Uterus (tissue), 4 donors: ENCODE measurements at places on chromosomes 16 and 17. TPM values are rescaled to one million over a fixed set of nuclear protein-coding genes. Genes with fewer than 3 reads are reported as not detected.
A peak's percentile ranks its signal among the peaks of the same experiment; 100 is the strongest.

DNA sequence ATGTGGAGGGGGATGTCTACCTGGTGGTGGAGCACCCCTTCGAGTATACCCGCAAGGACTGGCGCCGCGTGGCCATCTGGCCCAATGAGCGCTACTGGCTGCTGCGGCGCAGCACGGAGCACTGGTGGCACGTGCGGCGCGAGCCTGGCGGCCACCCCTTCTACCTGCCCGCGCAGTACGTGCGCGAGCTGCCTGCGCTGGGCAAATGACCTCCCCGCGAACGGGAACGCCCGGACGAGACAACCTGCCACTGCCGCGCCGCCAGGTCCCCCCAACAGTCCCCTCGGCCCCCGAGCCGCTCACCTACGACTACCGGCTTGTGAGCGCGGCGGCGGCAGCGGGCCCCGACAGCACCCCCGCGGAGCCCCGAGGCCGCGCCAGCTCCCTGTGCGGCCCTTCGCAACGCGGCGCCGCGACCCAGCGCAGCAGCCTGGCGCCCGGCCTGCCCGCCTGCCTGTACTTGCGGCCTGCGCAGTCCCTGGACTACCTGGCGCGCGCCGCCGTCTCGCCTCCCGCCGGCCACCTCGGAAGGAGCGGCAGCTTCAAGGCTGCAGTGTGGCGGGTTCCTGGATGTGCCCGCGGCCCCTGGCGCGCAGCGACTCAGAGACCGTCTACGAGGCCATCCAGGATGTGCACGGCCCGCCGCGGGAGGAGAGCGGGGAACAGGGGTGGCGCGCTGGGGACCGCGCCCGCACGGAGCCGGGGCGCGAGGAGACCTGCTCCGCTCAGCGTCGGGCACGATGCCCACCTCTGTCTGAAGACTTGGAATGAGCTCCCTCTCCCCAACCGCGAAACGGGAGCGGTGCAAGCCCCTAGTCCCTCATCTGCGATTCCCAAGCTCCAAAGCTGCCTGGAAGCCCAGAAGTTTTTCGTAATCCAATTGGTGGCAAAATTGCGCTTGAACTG lies 48.7 kb upstream of the AMZ2 start:
- no peak for DNase-seq

CCL8 gene
- total RNA-seq = not detected

GRCh38 chr17:12007466-12007865 lies 10.2 kb upstream of the ZNF18 start:
- DNase-seq = no peak

TSPAN10 gene
- total RNA-seq = not detected

- no peak for DNase-seq
Observed at GRCh38 chr16:68231384-68232136, 4.4 kb downstream of the ESRP2 start.

DNA sequence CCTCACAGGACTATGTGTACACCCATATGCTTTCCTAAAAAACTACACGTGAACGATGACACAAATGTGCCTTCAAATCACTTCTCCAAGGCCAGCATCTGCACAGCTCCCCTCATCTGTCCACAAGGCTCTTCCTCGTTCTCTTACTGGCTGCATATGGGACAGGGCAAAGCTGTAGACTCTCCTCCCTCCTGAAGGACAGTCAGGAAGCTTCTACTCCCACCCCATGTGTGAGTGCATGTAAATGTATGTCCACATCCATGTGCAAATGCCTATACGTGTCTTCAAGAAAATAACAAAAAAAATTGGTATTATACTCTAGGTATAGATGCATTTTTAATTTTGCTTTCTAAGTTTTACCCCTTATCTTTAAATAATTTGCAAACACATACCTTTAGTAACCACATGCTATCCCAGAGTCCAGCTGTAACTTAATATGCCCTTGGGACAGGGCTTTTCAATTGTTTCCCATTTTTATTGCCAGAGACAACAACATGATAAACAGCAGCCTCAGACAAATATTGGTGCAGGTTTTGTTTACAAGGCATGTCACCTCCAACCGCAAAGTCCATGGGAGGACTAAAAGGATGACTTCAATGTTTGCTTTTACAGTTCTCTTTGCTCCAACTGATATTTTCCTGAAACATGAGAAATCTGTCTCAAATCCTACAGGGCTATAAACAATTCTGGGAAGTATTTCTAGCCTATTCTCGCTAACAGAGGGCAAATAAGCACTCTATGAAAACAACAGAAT lies 31.6 kb upstream of the FAAP100 start:
- DNase-seq = no peak

GRCh38 chr17:56863974-56864373 lies 30.0 kb downstream of the DGKE start:
- DNase-seq = no peak

DNA sequence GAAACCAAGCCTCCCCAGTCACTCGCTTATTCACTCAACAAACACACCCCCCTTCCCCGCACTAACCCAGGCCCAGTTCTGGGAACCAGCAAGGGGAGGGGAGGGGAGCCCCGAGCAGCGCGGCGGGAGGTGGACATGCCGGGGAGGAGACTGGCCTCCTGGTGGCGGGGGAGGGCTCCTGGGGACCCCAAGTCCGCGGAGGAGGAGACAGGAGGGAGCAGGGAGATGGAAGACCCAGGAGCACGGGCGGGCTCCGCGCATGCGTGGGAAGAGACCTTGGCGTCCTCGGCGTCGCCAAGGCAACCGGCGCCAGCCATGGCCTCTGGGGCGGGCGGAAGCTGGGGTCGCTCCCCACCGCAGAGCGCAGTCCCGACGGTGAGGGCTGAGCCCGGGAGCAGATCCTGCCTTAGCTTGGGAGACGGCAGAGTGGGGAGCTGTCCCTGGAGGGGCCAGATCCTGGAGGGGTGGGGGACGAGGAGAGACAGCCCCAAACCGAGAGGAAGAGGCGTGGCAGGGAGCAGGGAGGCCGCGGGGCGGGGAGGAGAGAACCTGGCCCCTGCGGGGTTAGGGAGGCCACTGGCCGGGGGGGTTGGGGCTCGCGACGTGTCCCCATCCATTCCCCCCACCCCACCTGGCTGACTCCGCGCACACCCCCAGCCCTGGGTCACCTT lies at the start of gene PRR29:
Gene PRR29 (plus strand): TSS at position 302 of the 671 bp plus-strand sequence. CDS start 14 bp downstream, at position 316.
- DNase-seq = peak; percentile 48

DNA sequence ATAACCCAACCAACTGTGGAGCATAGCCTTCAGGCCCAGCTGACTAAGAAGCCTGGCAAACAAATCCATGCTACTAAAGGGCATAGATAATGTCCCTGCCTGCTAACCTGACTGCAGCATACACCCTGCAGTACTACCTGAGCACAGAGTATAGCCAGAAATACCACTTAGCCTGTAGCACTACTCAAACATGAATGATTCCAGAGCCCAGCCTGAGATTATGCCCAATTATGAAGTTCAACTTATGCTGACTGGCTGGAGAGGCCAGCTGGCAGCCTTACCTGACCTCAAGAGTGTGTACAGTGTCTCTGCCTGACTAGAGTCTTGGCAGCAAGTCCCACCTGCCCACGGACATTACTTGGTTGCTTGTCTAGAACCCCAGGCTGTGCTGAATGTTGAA lies 1265.3 kb downstream of the CDH11 start:
- DNase-seq = no peak

GRCh38 chr16:89700649-89701424 lies 668 bp downstream of the SPATA2L start:
- DNase-seq = peak; percentile 43

CD300LG gene
- not detected for total RNA-seq

DNA sequence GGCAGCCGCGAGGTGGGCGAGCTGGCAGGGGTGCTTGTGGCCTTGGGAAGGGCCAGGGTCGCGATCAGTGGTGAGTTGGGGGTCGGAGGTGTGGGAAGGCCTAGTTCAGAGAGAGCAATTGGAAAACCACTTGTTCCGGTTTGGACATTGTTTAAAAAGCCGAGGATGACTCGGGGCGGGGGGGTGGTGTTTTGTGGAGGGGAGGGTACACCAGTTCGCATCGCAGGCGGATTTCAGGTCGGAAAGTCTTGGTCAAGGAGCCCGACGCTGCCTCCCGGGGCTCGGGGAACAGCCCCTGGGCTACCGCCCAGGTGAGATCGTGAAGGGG lies 66.4 kb downstream of the KPNA2 start:
- peak; percentile 35 for DNase-seq

SMTNL2 gene
- 5.7 TPM for total RNA-seq

GRCh38 chr17:50903604-50904517 lies 37.7 kb upstream of the TOB1 start:
- no peak for DNase-seq

PHF23 gene
- total RNA-seq = 9.7 TPM

WNK4 gene
- under 0.01 TPM for total RNA-seq

CCL13 gene
- total RNA-seq = not detected

- DNase-seq = no peak
Observed at GRCh38 chr17:38402897-38403296, 25.4 kb upstream of the ARHGAP23 start.

DNA sequence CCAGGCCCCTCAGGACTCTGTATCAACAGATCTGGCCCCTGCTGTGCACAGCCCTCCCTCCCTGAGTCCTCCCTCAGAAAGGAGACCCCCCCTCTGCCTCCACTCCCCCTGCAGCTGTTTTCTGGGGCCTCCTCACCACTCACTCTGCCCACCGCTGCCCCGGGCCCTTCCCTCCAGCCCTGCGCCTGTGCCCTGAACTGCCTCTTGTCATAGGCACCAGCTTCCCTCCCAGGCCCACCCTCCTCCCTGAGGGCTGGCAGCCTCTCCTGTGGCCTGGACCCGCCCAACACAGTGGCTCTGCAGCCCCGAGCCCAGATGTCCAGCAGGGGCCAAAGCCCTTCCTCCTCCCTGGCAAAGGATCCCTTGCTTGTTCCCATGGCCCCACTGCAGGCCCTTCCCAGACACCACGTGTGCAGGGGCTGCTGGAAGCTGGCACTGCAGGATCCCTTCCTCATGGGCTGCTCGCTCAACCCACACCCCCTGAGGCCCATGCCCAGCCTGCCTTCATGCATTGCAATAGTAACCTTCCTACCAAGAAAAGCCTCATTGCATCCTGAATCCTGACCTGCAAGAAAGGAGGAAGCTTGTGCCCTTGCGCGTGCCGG lies 25.8 kb downstream of the GNPTG start:
- DNase-seq = no peak

DNA sequence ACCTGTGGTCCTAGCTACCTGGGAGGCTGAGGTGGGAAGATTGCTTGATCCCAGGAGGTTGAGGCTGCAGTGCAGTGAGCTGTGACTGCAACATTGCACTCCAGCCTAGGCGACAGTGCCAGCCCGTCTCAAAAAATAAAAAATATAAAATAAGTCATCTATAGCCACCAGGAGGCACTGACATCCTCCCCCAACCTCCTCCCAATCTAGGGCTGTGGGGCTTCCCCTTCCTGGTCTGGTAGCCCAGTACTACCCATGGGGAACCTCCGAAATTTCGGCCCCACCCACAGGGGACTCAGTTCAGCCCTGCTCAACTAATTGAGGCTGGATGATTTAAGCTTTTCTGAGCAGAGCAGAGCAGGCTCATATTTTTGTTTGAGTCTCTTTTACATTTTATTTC lies 3.2 kb downstream of the ZSCAN10 start:
- DNase-seq = no peak

GRCh38 chr17:38877130-38877851 lies 7.4 kb downstream of the LASP1 start:
- no peak for DNase-seq

DNA sequence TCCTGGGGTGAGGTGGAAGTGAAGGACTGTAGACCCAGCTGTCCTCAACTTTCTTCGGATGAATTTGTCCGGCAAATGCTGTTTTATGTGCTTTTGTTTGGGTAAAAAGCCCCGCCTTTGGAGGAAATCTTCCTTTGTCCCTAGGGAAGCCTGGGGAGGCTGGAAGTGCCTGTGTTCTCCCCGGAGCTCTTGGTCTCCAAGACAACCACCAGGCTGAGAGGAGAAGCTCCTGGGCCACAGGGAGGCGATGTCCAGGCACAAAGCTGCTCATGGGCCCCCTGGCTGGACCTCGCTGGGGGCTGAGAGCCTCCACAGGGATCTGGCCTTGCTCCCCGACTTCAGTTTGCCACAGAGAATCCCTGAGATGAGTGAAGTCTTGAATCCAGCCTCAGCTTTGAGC lies 293.1 kb upstream of the N4BP1 start:
- no peak for DNase-seq

GRCh38 chr16:85615014-85615851 lies 2.1 kb downstream of the GSE1 start:
- no peak for DNase-seq

DNA sequence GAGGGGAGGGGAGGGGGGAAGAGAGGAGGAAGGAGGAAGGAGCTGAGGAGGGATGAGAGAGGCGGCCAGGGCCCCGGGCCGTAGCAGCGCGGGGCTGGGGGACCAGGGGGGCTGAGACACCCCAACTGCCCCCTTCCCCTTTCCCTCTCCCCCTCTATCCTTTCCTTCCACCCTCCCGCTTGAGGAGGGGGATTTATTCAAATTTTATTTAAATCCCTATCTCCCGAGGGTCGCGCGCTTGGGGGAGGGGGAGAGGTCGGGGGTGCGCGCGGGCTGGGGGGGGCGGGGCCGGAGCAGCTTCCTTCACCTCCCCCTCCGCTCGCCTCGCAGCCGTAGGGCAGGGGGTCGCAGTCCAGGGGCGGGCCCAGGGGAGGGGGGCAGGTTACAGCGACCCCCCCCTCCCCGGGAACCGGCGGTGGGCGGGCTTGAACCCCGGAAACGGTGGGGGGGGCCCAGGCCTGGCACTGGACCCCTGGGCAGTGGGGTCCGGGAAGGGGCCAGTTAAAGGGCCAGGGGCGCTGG lies at the start of gene FBXL19:
Gene FBXL19 (plus strand): TSS at position 19 of the 522 bp plus-strand sequence. CDS start 2,183 bp downstream, outside the sequence.
- no peak for DNase-seq

GRCh38 chr16:1495211-1495888 lies 2.2 kb downstream of the TELO2 start:
- DNase-seq = peak; percentile 15

- peak; percentile 46 for DNase-seq
Observed at GRCh38 chr17:12667299-12667958, 1.7 kb downstream of the MYOCD start.

EFCAB5 gene
- total RNA-seq = not detected

RUNDC3A gene
- total RNA-seq = not detected

GRCh38 chr17:48728232-48729231 lies at the start of gene HOXB13:
Gene HOXB13, minus strand, starts transcription at chr17:48728750. Its CDS starts 157 bp downstream, at chr17:48728593.
- no peak for DNase-seq

DNA sequence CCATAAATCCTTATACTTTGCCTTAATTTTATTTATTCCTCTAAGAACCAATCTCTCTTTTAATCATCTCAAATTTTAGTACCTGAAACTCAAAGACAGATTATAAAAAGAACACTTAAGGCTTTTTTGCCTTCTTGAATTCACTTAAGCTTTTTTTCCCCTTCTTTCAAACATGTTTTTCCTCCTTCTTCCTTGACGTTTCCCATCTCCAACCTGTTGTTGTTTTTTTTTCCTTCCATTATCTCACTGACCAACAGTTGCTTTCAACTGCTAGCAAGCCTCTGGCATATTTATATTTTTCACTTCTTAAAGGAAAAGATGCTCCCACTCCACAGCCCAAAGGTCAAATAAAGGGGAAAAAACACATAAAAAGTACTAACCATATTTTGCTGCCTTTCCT lies 32.2 kb downstream of the SPOP start:
- no peak for DNase-seq

UMOD gene
- not detected for total RNA-seq

EPN3 gene
- 0.30 TPM for total RNA-seq

DNA sequence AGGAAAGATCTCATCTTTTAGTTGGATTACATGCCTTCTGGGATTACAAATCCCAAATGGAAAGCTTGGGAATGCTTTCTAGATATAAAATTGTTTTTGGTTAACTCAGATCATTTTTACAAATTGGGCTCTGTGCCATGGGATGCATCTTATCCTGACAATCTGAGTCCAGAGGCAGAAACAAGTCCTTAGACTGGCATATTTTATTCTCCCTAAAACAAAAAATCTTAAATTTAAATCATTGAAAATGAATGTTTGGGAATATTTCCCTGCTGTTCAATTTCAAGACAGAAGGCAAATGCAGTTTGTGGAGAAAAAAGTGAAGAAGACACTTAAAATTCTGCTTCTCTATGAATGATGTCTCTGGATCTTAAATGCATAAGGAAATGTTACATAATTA lies 456.6 kb upstream of the GOT2 start:
- no peak for DNase-seq
